ENCODE measurements at places on chromosomes 7 and 10. TPM values are rescaled to one million over a fixed set of nuclear protein-coding genes. Genes with fewer than 3 reads are reported as not detected.
A peak's percentile ranks its signal among the peaks of the same experiment; 100 is the strongest.

- H3K27ac ChIP-seq = no peak overlapping the region
- no peaks in the 10 kb centered on the region for H3K4me1 ChIP-seq
- H3K27me3 ChIP-seq = no peaks in the 10 kb centered on the region
- H3K36me3 ChIP-seq = no peaks in the 10 kb centered on the region
- H3K4me3 ChIP-seq = no peak overlapping the region
These were observed 78.0 kb downstream of the HIP1 start for GRCh38 chr7:75660566-75661215.

GRCh38 chr10:49139028-49139845, 5.4 kb upstream of the FAM170B start:
- H3K4me1 ChIP-seq = no peaks in the 10 kb centered on the region
- no peaks in the 10 kb centered on the region for H3K36me3 ChIP-seq
- no peaks in the 10 kb centered on the region for H3K27me3 ChIP-seq

MEIG1 gene
- not detected for total RNA-seq

DNA sequence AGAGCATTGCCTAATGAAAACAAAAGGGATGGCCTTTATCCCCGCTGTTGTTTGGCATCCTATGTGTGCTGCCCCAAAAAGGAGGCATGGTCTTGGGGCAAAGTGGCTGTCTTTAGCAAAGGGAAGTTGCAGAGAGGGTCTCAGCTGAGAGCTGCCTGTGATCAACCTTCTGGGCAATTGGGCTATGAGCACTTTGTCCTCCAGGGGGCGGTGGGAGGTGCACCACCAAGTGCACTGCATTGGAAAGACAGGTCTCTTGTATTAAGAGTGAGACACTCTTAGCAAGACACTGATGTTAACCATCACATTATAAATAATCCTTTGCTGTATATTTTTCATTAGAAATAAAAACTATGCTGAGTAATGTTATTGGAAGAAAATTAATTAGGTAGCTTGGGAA, 314.8 kb downstream of the POM121L12 start:
- H3K4me3 ChIP-seq = no peak overlapping the region
- H3K36me3 ChIP-seq = no peaks in the 10 kb centered on the region
- H3K4me1 ChIP-seq = no peaks in the 10 kb centered on the region
- peak; percentile 3 for DNase-seq
- no peaks in the 10 kb centered on the region for H3K27me3 ChIP-seq
- H3K27ac ChIP-seq = no peak overlapping the region

GRCh38 chr7:45982907-45983719, 62.0 kb upstream of the IGFBP3 start:
- no peak overlapping the region for H3K27ac ChIP-seq
- no peaks in the 10 kb centered on the region for H3K27me3 ChIP-seq
- peaks cover 7% of the 10 kb centered on the region for H3K4me1 ChIP-seq
- no peaks in the 10 kb centered on the region for H3K36me3 ChIP-seq
- no peak overlapping the region for H3K4me3 ChIP-seq

DNA sequence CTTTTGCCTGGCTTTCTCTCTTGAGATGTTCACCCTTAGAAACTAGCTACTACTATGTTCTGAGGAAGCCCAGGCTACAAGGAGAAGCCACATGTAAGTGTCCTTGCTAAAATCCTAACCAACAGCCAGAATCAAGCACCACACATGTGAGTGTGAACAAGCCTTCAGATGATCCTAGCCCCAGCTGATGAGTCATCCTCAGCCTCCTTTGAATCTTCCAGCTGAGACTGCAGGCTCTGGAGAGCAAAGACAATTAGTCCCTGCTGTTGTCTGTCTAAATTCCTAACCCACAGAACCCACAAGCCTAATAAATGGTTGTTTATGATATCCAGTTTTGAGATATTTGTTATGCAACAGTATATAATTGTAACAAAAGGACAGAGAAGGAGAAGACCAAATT, 92.8 kb upstream of the TAC1 start:
- no peak overlapping the region for H3K27ac ChIP-seq
- H3K27me3 ChIP-seq = no peaks in the 10 kb centered on the region
- no peaks in the 10 kb centered on the region for H3K4me1 ChIP-seq
- no peak for DNase-seq

DNA sequence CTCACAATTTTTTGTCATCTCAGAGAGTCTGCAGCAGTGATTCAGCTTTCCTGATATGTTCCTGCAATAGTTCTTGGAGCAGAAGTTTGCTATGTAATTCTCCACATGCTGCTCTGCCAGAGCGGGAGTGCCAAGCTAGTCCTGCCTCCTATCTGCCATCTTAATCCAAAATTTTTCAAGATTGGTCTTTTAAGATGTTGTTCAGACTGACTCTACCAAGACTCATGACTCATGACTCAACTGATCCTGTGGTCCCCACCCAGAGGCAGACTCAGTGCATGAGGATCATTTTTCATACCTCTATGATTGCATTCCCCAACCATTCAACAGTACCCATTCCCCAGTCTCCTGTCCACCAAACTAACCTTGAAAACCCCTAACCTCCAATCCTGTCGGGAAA, 470.8 kb downstream of the INHBA start:
- no peaks in the 10 kb centered on the region for H3K27me3 ChIP-seq
- DNase-seq = no peak
- H3K4me1 ChIP-seq = no peaks in the 10 kb centered on the region

GRCh38 chr7:2403718-2404648, 572 bp downstream of the CHST12 start:
- H3K27me3 ChIP-seq = no peaks in the 10 kb centered on the region
- H3K27ac ChIP-seq = peak overlapping the region; percentile 73
- H3K36me3 ChIP-seq = no peaks in the 10 kb centered on the region

DNA sequence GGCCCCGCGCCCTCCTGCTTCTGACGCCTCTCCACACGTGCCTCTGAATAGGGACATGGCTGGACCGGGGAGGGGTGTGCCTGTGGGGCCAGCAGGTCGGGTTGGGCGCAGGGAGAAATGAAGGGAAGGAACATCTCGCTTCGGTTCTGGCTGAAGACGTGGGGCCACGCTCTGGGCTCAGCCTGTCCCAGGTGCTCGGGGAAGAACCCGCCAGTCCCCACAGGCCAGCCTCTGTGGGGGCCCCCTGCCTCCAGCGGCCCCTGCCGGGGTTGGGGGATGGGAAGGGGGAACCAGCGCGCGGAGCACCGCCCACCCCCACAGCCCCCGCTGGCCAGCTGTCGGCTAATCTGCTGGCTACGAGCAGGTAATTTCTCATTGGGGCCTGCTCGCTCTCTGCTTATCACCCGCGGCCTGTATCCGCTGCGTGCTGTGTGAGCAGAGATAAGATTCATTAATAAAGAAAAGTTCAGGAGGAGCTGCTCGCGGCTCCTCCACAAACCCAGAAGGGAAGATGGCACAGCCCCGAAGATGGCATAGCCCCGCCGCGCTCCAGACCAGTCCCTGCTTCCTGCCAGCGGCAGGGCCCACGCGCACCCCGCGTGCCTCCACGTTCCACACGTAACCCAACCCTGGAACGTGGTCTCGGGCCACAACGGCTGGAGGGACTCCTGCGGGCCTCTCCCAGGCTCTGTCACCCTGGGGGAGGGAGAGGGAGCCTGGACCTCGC, 186.2 kb downstream of the ELFN1 start:
- no peaks in the 10 kb centered on the region for H3K4me1 ChIP-seq
- DNase-seq = no peak
- no peak overlapping the region for H3K27ac ChIP-seq
- H3K4me3 ChIP-seq = no peak overlapping the region
- H3K36me3 ChIP-seq = no peaks in the 10 kb centered on the region

DNA sequence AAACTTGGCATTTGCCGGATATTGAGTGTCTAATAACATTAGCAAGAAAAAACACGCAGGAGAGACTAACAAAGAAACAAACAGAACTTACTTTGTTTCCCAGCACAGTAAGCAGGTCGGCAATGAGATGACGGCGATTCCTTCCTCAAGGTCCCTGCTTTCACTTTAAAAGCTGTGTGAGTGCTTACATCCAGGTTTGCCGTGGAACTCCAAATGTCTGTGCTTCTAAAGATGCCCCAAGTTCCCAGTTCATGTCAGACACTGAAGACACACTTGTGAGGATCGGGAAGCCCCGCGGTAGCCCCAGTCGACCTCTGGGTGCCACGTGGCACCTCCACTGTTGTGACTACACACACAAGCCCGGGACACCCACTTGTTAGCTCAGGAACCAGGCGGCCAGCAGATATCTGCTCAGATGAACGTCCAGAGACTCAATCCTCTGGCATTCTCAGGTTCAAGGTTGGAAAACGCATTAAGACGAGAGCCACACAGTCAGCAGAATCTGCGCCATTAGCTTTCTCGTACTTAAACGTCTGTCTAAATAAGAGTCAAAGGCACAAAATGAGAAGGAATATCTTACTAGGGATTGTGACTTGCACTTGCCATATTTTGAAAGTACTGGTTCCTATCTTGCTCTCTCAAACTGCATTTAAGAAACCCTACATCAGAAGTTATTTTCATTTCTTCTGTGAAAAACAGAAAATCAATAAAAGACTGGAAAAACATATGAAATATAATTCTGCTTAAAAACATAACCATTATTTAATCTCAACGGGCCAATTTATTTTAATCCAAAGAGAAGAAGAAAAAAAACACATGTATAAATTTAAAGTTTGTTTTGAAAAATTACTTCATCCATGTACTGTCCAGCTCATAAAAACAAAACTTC, 207.6 kb upstream of the KLF14 start:
- H3K36me3 ChIP-seq = no peaks in the 10 kb centered on the region
- DNase-seq = peak; percentile 82
- no peaks in the 10 kb centered on the region for H3K27me3 ChIP-seq
- H3K27ac ChIP-seq = peak overlapping the region; percentile 87
- peaks cover 35% of the 10 kb centered on the region for H3K4me1 ChIP-seq

SLC39A12 gene
- total RNA-seq = not detected

GRCh38 chr7:92246360-92247101, 757 bp downstream of the ANKIB1 start:
- peak overlapping the region; percentile 94 for H3K27ac ChIP-seq
- H3K27me3 ChIP-seq = no peaks in the 10 kb centered on the region
- peak; percentile 18 for DNase-seq

COL28A1 gene
- 16.9 TPM for total RNA-seq

- no peaks in the 10 kb centered on the region for H3K27me3 ChIP-seq
- H3K4me3 ChIP-seq = no peak overlapping the region
- no peak for DNase-seq
- no peaks in the 10 kb centered on the region for H3K36me3 ChIP-seq
- H3K4me1 ChIP-seq = no peaks in the 10 kb centered on the region
These were observed 19.1 kb upstream of the OTUD1 start for GRCh38 chr10:23419655-23420329.

GRCh38 chr10:64191286-64191685, 670.1 kb downstream of the REEP3 start:
- no peaks in the 10 kb centered on the region for H3K36me3 ChIP-seq
- no peak for DNase-seq
- H3K4me3 ChIP-seq = no peak overlapping the region
- H3K27me3 ChIP-seq = no peaks in the 10 kb centered on the region
- no peaks in the 10 kb centered on the region for H3K4me1 ChIP-seq

DDX50 gene
- 22.3 TPM for total RNA-seq

DNA sequence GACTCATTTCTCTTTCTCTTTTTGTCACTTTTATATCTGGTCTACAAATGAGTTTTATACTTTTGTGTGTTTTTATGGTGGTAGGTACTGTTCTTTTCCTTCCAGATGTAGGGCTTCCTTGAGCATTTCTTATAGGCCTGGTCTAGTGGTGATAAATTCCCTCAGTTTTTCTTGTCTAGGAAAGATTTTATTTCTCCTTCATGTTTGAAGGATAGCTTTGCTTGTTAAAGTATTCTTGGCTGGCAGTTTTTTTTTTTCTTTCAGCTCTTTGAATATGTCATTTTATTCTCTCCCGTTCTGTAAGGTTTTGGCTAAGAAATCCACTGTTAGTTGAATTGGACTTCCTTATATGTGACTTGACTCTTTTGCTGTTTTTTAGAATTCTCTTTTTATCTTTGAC, 292.7 kb downstream of the RPS24 start:
- H3K4me3 ChIP-seq = no peak overlapping the region
- no peaks in the 10 kb centered on the region for H3K4me1 ChIP-seq
- H3K36me3 ChIP-seq = no peaks in the 10 kb centered on the region
- no peak for DNase-seq

GRCh38 chr7:70457883-70458680, 673.9 kb upstream of the GALNT17 start:
- no peak overlapping the region for H3K27ac ChIP-seq
- DNase-seq = no peak
- no peaks in the 10 kb centered on the region for H3K27me3 ChIP-seq

MMP21 gene
- total RNA-seq = not detected

GRCh38 chr7:131506597-131506996, 49.8 kb downstream of the PODXL start:
- no peaks in the 10 kb centered on the region for H3K36me3 ChIP-seq
- H3K4me3 ChIP-seq = no peak overlapping the region
- no peak for DNase-seq

- no peaks in the 10 kb centered on the region for H3K36me3 ChIP-seq
- no peak for DNase-seq
- no peaks in the 10 kb centered on the region for H3K4me1 ChIP-seq
- no peak overlapping the region for H3K4me3 ChIP-seq
These were observed 11.1 kb downstream of the UNC5B start for GRCh38 chr10:71223347-71224058.

NPSR1 gene
- not detected for total RNA-seq

HOXA5 gene
- total RNA-seq = 0.99 TPM

- no peaks in the 10 kb centered on the region for H3K4me1 ChIP-seq
- H3K4me3 ChIP-seq = no peak overlapping the region
- H3K27ac ChIP-seq = no peak overlapping the region
These were observed 55.1 kb upstream of the ZPBP start for GRCh38 chr7:50147951-50148808.
